ENCODE measurements at places on chromosomes 4 and X.

DNA sequence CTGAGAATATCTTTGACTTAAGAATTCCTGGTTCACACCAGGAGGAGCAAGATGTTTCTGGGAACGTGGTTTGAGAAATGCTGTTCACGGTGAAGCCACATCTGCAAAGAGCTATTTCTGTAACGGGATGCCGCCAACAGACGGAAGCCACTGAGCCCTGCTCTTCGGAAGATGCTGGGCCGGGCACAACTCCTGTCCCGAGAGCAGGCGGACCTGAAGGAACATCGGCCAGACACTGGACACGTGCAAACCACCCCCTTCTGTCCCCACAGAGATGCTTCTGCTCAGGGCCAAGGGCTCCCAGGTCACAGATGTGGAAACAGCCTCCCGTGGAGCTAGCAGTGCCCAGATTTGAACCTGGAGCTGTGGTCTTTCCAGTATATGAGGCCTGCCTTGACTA is 24.3 kb downstream of the HMX1 start:
- no peak for DNase-seq

- no peak for DNase-seq
Measured at GRCh38 chr4:182143086-182143821, 99.9 kb upstream of the TENM3 start.

- no peak for DNase-seq
Measured at GRCh38 chr4:160675550-160675949, 1488.2 kb downstream of the FSTL5 start.

- no peak for DNase-seq
Measured at GRCh38 chr4:141099326-141099725, 33.9 kb downstream of the RNF150 start.

DNA sequence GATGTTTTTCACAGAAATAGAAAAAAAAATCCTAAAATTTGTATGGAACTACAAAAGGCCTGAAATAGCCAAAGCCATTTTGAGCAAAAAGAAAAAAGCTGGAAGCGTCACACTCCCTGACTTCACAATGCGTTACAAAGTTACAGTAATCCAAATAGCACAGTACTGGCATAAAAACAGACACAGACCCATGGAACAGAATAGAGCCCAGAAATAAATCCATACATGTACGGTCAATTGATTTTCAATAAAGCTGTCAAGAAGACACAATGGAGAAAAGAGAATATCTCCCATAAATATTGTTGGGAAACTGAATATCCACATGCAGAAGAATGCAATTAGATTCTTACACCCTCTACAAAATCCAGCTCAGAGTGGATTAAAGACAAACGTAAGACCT is 208.2 kb downstream of the AFAP1 start:
- no peak for DNase-seq

GRCh38 chr4:4388836-4389575 is 2.1 kb downstream of the NSG1 start:
- no peak for DNase-seq

DNA sequence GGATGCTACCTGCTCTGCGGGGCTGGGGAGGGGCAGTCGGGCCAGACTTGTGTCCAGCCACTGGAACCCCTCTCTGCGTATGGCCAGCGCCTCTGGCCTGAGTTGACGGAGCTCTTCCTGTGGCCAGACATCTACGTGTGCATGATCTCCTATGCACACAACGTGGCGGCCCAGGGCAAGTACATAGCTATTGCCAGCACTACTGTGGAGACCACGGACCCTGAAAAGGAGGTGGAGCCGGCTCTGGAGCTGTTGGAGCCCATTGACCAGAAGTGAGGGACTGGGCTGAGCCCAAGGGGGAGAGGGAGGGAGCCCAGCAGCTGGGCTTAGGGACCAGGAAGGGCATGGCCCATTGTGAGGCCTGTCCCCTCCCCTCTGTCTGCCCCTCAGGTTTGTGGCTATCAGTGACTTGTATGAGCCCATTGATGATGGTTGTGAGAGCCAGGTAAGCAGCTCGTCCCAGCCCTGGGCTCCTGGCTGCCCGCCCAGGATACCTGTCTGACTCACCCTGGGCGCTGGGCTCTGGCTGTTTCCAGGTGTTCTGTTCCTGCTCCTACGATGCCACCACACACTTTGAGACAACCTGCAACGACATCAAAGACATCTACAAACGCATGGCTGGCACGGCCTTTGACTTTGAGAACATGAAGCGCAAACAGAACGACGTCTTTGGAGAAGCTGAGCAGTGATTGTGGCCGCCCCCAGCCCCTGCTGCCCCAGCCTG is 1.8 kb upstream of the FAM50A start:
- no peak for DNase-seq

GRCh38 chr4:165678236-165678935 is 194.7 kb upstream of the TLL1 start:
- DNase-seq = no peak

GRCh38 chr4:76926841-76927240 is 22.7 kb upstream of the SEPTIN11 start:
- no peak for DNase-seq

DNA sequence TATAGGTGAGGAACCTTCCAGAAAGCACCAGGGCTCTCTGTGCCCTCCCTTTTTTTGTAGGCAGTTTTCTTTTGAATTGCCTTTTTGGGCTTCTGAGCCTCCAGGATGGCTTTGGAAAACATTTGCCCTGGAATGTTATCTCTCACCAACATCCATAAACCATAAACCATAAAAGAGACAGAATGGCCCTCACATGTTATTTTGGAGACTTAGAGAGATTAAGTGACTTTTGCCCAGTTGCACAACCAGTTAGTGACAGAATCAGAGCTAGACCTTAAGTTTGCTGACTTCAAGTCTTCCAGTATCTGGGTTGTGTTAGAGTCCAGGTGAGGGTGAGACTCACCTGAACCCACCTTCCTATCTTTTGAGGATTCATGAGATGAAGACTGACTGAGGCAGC is 153.0 kb upstream of the STX18 start:
- DNase-seq = no peak

- DNase-seq = no peak
Measured at GRCh38 chr4:122845760-122846159, 19.1 kb downstream of the FGF2 start.

GRCh38 chr4:2671267-2671895 is 84.8 kb downstream of the TNIP2 start:
- no peak for DNase-seq

DNA sequence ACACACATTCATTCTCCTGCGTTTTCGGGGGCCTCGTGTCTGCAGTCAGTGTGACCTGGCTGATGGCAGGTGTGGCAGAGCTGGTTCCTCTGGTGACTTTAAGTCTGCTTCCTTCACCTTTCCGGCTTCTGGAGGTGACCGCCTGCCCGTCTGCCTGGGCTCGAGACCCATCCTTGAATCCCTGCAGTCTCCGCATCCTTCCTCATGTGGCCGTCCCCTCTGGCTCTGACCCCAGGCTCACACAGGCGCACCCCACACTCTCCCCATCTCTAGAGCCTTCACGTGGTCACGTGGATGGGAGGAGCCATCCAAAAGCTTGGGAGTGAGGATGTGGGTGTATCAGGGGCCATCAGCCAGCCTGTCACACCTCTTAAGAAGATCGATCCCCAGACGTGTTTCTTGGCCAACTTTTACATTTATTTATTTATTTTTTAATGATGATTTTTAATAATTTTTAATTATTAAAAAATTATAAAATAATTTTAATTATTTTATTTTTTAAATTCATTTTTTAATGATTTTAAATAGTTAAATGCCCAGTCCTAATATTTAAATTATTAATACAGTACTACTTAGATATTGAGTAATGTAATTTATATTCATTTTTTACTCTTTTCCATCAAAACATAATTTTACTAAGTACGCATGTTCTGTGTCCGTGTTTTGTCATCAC is 20.9 kb downstream of the RGS12 start:
- no peak for DNase-seq

DNA sequence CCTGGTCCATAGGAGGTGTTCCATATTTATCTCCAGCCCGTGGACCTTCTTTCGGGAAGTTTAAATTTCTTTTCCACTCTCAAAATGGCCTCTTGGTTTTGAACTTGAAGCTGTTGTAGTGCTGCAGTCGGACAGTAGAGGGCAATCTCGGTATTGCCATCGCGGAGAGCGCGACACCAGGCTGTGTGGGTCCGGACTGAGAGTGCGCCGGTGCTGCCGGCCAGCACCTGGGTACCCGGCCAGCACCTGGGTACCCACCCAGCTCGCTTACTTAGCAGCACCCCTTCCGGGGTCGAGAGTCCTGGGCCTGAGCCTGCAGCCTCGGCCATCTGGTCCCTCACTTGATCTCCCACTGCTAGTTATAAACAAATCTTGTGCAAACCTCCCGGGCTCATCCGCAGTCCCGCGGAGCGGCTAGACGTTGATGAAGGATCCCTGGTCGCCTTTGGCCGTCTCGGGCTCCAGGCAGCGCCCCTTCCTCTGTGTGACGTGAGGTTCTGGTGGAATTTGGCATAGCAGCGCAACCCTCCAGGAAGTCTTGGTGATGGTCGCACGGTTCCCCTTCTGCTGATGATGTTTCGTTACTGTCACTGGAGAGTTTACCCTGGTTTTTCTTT is 18.0 kb downstream of the FAM9A start:
- DNase-seq = no peak

Data from activated B cell treated with CpG ODN at 0.5 μM for 24 hours (primary cell).